G401 (cell line): ENCODE measurements at places on chromosomes 3 and 15.

DNA sequence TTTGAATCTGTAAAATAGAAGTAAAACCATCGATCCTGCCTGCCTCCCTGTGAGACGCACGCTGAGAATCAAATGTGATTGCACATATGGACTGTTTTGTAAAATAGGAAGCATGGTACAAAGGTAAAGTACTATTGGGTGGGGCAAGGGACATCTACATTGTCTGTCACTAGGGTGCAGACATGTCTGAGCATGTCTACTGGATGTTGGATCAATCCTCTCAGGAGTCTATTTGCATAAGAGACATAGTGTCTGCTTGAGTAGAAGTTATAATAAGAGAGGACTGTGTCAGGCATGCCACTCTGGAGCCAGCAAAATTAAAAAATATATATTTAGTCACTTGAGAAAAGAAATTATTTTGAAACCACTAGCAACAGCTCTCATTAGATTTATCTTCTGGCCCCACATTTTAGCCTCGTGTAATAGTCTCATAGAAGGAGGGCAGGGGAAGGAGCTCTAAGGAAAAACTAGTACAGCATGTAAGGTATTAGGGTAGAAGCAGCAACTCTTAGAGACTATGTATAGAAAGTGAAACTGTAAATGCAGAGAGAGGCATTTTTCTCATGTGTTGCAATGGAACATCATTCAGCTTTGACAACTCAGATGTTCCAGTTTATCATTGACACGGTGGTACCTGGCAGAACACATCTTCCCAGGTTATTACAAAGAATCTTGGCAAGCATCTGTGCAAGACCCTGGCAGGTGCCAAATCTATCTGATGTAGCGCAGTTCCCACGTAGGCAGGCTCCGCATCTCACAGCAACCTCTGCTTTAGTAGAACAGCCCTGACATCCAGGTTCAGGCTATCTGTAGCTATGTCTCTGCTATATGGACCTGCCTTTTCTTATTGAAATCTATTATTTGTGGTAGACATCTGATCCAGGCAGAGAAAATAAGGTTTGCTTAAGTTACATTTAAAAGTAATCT, 85.2 kb upstream of the CHL1 start:
- DNase-seq: no peak

DNA sequence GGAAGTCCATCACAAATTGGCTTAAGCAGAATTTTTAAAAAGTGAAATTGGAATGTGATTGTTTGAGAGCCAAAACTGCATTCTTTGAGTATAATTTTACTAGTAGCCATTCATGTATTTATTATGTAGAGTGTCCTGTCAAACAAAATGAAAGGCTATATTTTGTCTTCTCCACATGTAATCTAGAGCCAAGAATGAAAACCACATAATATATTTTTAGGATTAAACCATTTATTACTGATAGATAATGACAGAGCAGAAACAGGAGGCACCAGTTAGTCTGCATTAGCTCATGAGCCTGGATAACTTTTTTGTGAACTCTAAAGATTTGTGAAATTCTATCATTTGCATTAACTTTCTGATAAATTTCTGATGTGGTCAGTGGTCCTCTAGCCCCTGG, 130.2 kb downstream of the FILIP1L start:
- DNase-seq: no peak

DNA sequence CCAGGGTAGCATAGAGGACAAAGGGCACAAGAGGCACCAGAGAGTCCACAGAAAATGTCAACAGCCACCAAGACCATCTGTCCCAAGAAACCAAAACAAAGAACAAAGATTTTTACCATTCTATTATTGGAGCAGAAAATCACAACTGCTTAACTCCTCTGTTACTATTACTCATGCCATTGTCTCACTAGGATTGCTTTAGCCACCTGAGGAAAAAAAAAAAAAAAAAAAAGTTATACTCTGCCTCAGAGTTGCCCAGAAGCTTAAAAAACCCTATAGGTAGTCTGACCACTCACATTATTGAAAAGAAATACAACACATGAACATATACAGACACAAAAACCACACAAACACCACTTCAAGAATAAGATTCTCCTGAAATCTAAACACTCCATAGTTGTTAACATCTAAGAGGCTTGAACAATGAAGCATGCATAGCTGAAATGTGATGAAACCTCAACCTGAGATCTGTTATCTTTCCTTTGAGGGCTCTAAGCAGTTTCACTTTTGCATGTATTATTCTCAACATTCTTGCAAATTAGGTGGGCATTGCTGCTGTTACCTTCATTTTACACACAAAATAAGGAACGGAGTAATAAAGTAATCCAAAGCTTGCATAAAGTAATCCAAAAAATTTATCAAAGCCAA, 85.4 kb downstream of the IGSF11 start:
- no peak for DNase-seq

DNA sequence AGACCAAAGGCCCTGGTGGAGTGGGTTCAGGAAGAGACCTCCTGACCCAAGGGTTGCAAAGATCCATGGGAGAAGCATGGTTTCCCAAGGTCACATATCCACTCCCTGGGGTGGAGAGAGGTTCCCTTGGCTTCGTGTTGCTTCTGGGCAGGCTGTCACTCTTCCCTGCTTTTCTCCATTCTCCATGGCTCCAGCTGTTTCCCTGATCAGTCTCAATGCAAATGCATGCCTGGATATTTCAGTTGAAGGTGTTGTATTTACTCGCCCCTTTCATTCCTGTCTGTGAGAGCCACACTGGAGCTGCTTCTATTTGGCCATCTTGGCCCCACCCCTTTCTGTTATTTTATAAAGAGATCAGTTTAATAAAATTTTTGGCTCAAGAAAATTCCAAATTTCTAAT, 95.0 kb upstream of the PLSCR4 start:
- no peak for DNase-seq

GRCh38 chr3:11118181-11118682, 36.1 kb upstream of the HRH1 start:
- DNase-seq: no peak

DNA sequence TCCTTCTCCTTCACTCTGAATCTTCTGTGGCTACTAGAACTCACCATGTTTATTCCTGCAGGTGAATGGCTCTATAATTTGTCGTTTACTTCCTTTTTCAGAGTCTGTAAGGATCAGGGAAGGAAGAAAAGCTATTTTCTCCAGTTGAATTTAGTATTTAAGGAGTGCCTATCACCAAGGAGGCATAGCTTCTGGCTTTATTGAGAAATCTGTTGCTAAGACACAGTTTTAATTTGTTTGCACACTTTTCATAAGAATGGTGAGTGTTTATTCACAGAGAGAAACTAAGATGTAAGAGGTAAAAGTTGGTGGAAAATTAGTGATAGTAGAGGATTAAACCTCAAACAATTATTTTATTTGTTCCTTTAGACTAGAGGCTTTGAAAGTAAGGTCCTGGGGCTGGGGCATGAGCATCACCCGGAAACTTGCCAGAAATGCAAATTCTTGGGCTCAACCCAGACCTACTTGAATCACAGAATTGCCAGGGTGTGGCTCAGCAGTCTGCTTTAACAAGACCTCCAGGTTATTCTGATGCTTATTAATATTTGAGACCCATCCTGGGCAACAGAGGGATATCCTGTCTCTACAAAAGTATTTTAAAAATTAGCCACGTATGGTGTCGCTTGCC, 461.3 kb downstream of the AGBL1 start:
- DNase-seq: no peak

GRCh38 chr3:25007974-25008658, 419.9 kb upstream of the RARB start:
- no peak for DNase-seq

DNA sequence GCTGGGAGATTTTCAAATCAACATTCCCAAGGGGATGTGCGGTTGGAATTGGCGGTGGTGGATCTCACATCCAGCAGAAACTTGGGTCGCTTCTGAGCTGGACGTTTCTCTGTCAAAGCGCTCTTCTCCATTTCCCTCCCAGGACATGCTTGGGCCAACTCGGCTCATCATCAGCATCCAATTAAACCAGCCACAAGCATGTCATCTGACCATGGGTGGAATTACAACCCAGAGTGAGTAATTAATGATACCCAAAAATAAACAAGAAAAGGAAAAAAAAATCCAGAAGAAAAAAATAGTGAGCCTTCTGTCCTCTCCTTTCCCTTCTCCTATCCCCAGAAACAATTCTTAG, 111.2 kb downstream of the XXYLT1 start:
- no peak for DNase-seq

DNA sequence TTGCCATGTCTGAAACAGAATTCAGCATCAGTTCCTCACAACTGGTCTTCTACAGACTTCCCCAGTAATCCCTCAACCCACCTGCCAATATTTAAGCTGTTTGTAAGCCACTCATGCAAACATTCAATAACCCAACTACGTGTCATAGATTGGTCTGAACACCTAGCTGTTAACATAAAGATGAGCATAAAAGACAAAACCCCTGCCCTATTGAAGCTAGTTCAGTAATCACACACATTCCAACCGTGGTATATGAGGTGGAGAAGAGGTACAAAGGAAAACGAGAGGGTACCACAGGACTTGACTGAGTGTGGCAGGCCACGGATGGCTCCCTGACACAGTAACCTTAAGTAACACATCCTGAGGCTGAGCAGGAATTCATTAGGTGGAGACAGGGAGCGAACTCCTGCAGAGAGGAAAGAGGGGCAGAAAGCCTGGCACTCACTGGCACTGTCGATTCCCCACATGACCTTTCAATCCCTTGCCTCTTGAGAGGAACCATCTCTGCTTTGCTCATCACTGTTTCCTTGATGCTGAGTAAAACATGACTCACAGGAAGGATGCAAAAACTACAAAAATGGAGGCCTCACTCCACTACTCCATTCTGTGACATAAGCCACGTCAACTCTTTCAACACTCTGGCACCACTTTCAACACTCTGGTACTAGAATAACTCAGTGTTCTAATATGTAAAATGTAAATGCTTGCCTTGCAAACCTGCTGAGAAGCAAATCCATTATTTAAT, 31.3 kb downstream of the RPN1 start:
- DNase-seq: no peak

GRCh38 chr15:67796196-67797127, 28.8 kb upstream of the SKOR1 start:
- no peak for DNase-seq

DNA sequence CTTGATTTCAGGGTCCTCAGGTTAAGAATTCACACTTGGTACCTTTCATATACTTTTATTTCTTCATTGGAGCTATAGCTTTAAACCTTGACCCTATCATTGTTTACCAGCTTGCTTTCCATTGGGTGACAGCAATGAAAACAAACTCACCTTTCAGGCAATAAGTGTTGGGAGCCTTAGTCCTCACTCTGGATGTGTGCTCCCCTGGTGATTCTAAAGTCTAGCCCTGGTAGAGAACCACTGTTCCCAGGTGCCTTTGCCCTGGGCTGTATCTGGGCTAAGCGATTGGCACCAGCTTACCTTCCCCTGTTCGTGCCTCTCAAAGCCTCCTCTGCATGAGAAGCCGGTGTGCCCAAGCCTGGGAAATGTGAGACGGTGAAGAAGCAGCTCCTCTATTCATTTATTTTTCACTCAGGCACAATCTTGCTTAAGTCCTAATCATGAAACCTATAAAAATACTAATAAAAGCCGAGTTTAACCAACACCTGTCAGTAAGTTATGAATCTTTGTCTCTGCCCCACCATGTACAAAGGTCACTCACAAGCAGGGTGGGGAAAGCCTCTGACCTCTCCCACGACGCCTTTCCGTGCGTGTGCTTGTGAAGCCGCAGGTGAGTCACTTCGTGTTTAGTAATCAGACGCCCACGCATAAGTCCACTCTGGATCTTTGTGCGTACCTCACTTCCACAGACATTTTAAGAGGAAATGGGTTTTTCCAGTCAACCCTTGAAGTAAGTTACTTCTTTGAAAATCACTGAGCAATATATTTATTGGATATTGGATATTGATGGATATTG, 12.8 kb upstream of the ARRDC4 start:
- no peak for DNase-seq

- DNase-seq: no peak
These were observed 54.3 kb downstream of the PDE8A start for GRCh38 chr15:85035980-85036379.

DNA sequence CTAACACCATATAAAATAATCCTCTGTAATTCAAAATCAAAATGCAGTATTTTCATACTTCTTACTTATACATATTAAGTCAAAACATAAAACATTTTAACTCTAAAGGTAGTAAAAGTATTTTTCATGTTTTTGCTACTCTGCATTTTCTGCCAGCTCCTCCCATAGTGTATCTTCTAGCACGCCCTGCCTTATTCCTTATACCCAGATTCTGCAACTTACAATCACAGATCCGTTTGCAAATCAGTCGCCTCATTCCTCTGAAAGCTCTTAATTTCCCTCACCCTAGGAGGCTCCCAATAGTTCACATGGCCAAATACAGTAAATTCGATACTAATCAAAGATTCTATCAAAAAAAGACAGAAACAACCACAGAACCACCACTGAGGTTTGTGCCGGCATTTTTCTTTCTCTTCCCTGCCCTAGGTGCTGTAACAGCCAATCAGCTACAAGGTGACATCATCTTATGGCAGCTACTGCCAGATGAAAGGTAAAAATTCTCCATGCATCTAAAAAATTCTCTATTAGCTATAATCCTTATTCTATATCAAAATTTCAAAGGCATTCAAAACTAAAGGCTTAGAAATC, 72.9 kb downstream of the CLASP2 start:
- peak; percentile 90 for DNase-seq

GRCh38 chr3:26102376-26102775, 312.5 kb downstream of the OXSM start:
- DNase-seq: no peak

- DNase-seq: no peak
These were observed 19.2 kb downstream of the P3H2 start for GRCh38 chr3:190101320-190102011.

DNA sequence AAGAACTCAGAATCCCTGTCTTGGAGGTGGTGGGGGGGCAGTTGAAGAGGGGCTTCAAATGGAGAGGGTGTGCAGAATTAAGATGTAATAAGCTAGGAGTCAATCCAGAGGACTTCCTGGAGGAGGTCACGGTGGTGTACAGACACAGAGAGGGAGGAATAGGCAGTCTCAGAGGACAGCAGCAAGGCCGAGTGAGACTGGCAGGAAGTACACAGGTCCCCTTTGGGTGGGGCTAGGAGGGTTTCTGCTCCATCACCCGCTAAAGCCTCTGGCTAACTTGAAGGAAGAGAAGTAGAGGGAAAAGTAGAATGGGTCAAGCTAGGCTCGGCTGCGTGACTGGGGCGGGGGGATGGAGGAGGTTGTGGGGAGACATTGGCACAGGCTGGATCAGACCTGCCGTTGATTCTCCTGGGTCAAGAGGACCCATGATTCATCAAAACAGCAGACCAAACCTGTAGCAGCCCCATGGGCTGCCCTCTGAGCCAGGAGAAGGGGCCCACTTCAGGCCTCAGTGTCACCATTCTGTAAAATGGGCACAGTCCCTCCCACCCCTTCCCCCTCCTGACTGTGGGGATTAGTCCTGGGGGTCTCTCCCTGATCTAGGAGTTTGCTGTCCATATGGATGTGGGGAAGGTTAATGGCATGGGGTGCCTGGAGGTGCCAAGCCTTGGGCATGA, 16.9 kb downstream of the CSPG4 start:
- DNase-seq: no peak

DNA sequence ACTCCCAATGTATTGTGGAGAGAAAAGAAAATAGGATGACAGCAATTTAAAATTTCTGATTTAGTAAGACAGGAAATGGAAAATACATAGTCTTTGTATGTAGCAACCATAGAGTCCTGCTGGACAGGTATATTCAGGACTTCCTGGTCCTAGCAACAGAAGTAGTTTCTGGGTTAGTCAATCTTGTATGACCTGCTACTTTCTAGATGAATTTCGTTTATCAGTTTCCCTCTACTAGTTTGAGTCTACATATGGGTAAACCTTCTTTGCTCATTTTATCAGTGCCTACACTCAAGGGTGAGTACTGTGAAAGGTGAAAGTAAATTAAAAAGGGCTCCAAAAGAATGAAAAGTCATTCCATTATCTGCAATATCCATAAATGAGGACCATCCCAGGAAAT, 309.8 kb downstream of the UNC13C start:
- DNase-seq: no peak
